ENCODE measurements at places on chromosomes 4 and X.

DNA sequence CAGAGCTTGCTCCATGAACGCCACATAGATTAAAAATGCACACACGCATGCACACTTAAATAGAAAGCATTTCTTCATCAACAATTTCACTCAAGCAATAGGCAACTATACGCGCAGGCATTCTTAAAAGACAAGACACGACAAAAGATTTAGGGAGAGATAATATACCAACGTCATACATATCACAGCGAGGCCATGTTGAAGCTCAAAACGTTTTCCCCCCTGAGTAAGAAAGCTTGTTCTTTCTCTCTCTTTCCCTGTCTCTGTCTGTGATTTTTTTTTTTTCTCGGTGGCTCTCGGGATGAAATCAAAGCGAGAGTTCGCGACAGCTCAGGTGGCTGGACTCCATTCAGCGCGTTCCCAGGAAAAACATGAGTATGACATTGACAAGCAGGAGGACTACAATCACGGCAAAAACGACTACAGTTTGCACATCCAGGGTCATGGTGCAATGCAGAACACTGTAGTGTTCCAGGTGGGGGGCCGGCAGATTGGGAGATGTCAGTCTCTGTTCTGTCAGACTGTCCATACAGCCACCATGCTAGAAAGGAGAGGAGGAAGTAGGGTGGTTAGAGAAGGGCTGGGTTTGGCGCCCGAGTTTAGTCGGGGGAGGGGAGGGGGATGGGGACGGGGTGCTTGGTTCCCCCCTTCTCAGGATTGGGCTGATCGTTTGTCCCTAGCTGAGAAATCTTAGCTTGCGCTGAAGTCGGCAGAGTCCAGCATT lies 30.7 kb downstream of the ARHGEF9 start:
- no peak for DNase-seq

DNA sequence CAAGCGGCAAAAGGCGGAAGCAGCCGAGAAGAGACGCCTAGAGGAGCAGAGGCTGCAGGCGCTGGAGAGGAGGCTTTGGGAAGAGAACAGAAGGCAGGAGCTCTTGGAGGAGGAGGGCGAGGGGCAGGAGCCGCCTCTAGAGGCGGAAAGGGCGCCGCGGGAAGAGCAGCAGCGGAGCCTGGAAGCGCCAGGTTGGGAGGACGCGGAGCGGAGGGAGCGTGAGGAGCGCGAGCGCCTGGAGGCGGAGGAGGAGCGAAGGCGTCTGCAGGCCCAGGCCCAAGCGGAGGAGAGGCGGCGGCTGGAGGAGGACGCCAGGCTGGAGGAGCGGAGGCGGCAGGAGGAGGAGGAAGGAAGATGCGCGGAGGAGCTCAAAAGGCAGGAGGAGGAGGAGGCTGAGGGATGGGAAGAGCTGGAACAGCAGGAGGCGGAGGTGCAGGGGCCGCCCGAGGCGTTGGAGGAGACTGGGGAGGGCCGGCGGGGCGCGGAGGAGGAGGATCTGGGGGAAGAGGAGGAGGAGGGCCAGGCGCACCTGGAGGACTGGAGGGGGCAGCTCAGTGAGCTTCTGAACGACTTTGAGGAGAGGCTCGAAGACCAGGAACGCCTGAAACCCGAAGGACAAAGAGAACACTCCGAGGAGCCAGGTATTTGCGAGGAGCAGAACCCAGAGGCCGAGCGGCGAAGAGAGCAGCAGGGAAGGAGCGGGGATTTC lies 72.9 kb downstream of the AASDH start:
- DNase-seq = no peak

- no peak for DNase-seq
Observed at GRCh38 chr4:146040623-146041022, 102.0 kb upstream of the ZNF827 start.

DNA sequence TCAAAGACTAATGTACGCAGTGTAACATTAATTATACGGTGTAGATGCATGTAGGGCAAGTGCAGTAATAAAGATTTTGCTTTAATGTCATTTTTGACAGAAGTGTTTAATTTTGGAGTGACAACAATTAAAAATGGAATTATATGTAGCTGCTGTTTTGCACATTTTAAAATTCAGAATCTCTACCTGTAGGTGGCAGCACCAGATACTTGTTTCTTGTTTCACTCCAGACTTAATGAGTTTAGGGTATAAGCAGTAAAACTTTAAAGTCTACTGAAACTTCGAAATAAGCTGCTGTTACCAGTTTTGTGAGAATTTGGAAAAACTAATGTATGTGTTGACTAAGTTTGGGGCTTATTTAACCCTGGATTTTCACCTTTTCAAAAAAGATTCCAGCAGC lies 144.9 kb downstream of the POLA1 start:
- no peak for DNase-seq

GRCh38 chr4:107931775-107932321 lies 499 bp downstream of the CYP2U1 start:
- no peak for DNase-seq

DNA sequence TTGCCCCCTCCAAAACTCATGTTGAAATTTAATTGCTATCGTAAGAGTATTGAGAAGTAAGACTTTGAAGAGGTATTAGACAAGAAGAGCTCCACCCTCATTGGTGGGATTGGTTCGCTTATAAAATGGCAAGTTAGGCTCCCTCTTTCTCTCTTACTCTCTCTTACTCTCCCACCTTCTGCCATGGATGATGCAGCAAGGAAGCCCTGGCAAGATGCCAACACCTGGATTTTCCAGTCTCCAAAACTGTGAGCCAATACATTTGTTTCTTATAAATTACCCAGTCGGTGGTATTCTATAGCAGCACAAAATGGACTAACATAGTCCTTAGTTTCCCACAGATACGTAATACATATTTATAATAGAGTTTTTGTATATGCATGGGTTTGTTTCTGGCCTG lies 119.4 kb downstream of the DDIT4L start:
- DNase-seq = no peak

DNA sequence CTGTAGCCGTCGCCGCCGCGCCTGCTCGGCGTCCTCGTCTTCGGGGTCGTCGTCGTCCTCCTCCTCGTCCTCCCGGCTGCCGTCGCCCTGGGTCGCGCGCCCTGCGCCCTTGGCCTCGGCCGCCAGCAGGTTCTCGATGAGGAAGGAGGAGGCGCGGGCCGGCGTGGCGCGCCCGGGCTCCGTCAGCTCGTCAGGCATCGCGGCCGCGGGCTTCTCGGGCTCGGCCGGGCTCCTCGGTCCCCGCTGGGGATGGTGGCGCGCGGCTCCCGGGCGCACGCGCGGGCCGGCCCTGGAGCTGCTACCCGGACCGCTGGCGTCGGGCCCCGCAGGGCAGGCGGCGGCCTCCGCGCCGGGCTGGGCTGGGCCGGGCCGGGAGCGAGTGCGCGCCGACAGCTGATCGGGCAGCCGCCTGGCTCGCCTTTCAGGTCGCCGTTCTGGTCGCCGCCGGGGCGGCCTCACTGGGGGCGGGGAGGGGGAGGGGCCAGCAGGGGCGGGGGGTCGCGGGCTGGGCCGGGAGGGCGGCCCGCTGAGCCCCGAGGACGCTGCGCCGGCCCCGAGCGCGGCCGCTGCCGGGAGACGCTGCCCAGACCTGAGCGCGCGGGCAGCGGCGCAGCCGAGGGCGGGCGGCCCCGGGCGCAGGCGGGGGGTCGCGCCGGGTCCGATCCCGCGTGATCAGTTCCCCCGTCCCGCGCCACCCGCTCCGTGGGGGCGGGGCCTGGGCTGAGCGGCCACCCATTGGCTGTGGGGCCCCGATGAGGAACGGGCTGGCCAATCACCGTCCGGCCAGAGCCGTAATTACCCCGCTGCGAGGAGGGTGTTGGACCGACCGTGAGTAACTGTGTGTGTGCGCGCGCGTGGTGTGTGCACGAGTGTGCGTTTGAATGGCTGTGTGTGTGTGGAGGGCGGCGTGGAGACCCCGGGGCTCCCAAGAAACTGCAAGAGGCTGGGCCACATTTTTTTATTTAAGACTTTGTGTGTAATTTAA lies at the start of gene HMX1:
Gene HMX1, minus strand, starts transcription at position 423 of the 985 bp plus-strand sequence. Its CDS starts 225 bp downstream, at position 198.
- DNase-seq = no peak

GRCh38 chr4:64584981-64585557 lies 175.8 kb upstream of the TECRL start:
- no peak for DNase-seq

- no peak for DNase-seq
Observed at GRCh38 chr4:141524116-141524515, 112.3 kb upstream of the IL15 start.

DNA sequence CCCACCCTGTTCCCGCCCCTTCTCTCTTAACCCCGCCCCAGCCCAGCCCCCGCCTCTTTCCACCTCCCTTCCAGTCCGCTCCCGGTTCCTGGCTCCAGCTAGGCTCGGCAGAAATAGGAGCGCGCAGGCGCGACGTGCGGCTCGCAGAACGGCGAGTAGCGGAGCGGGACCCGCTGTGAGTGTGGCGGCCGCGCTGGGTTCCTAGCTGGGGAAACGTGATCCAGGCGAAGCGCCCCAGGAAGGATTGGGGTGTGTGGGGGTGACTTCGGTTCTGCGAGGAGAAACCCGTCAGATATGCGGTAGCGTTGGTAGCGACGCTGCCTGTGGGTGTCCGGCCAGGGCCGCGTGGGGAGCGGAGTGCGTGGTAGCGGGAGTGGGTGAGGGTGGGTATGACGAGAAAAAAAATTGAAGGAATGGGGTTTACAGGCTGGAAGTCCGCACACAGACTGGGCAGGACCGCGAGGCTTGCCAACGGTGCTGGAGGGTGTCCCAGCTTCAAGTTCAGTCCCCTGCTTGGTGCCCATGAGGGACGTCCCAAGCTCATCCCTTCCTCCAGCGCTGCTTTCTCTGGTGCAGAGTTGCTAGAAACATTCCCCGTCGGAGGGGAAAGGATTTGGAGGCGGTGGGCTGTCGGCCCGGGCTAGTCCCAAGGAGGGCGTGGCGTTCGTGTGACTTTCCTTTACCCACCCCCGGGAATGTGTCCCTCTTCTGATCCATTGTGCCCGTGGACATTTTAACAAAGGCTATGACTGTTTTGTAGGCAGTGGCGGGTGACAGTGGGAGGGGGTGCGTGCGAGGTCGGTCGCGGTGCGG lies at the start of gene PRRG1:
Gene PRRG1, plus strand, starts transcription at position 144 of the 813 bp plus-strand sequence. CDS start 56,886 bp downstream, outside the sequence.
- DNase-seq = peak; percentile 10

GRCh38 chr4:113828702-113829101 lies 67.2 kb upstream of the CAMK2D start:
- no peak for DNase-seq

- no peak for DNase-seq
Observed at GRCh38 chr4:73619346-73619745, 890 bp downstream of the RASSF6 start.

- DNase-seq = no peak
Observed at GRCh38 chrX:40207626-40208025, 109.9 kb upstream of the BCOR start.

DNA sequence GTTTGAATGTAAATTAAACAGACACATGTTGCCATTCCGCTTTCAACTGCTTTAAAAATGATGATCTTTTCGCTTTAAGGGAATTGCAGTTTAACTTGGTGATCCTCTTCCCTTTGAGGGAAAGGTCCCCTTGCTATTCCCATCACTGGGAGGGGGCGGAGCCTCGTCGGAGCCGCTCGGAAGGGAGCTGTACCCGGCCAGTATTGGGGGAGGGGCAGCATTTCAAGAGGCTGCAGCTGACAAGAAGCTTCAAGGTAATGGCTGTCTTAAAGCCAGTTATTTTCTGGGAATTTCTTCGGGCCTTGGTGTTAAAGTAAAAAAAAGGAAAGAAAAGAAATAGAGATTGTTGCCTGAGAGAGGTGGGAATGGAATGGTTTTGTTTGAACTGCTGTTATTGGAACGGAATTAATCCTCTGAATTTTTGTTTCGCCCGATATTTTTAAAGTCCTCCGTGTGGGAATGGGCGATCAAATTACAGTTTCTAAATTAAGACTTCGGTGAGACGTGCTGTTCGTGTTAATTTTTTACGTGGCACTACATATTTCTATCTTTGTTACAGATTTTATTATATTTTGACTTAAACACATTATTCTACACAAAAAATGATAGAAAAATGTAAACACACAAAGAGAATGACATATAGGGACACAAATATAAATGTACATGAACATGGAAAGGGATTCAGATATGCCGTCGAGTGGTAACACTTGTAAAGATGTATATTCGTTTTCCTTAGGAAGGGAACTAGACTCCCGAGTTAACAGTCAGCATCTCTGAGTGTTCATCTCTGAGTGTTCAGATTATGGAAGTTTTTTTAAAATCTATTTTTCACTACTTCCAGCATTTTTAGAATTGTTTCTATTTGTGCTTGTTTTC lies 9.2 kb downstream of the PWWP3B start:
- DNase-seq = peak; percentile 36

DNA sequence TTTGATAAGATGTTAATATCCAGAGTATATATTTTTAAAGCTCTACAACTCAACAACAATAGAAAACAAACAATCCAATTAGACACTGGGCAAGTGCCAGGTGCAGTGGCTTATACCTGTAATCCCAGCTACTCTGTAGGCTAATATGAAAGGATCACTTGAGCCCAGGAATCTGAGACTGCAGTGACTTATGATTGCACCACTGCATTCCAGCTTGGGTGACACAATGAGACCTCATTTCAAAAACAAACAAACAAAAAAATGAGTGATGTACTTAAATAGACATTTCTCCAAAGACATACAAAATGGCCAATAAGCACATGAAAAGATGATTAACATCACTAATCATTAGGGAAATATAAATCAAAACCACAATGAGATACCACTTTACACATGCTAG lies 356.8 kb upstream of the PCDH10 start:
- no peak for DNase-seq

GRCh38 chrX:46792810-46793188 lies 33.9 kb upstream of the SLC9A7 start:
- no peak for DNase-seq
